Aorta (tissue), 5 donors: ENCODE measurements at places on chromosomes 3 and 15.
A peak's percentile ranks its signal among the peaks of the same experiment; 100 is the strongest.

DNA sequence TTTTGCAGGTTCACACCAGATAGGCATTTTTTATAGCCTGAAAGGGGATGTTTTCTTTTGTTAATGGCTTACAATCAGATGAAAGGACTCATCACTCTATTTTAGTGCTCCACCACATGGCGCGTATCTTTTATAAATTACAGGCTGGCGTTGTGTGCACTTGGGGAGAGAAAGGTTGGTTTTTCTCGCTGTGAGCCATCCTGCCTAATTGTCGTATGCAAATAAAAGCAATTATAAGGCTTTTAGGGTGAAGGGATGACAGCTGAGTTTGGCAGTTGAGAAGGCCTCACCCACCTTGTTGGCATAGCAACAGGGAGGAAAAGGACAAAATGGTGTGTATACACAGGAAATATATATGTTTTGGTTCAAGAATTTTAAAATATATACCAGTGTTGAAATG lies 268.0 kb downstream of the NR2F2 start:
- no peak overlapping the region for H3K27ac ChIP-seq
- no peaks in the 10 kb centered on the region for H3K36me3 ChIP-seq
- H3K4me3 ChIP-seq, result no peak overlapping the region
- H3K27me3 ChIP-seq, result no peaks in the 10 kb centered on the region
- DNase-seq, result no peak

DNA sequence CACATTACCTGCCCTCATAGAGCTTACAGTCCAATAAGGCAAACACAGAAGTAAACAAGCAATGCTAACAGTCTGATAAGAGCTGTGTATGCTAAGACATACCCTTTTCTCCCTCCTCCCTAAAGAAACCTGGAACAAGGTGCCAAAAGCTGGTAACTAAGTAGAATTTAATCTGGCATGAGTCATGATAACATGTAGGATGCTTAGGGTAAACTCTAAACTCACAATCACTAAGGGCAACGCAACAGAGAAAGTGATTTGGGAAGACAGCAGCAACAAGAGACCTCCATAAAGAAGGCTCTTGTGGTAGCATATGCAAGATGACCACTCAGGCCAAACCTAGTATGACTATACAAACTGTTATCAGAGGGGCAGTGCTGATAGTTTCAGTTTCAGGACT lies 55.5 kb downstream of the MYO1E start:
- no peaks in the 10 kb centered on the region for H3K27me3 ChIP-seq
- DNase-seq, result no peak
- peaks cover 9% of the 10 kb centered on the region for H3K4me1 ChIP-seq
- H3K36me3 ChIP-seq, result no peaks in the 10 kb centered on the region
- H3K27ac ChIP-seq, result no peak overlapping the region

DNA sequence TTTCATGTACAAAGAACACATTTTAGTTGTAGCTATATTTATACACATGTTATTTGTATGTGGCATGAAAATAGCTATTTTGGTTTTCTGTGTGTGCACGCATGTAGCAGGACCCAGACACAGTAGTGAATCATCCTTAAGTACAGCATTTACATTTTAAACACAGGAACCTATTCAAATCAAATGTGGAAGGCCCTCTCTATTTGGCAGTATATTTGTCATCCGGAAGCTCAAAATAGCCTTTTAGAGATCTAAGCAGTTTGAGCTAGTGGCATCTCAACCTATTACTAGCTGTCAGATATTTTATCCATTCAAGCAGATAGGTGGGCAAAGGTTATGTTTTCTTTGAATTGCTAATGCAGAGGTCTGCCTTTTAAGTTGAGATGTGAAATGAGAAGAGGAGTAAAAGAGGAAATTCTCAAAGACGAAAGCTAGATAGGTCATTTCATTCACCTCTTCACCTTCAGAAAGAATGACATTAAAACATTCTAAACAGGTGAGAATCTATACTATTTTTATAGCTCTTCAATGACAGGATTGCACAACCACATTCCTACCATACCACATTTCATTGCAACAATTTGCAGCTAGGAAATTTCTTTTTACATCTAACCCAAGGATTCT lies 46.3 kb upstream of the TIPARP start:
- H3K36me3 ChIP-seq, result no peaks in the 10 kb centered on the region
- no peaks in the 10 kb centered on the region for H3K27me3 ChIP-seq
- H3K4me1 ChIP-seq, result no peaks in the 10 kb centered on the region
- H3K27ac ChIP-seq, result no peak overlapping the region
- no peak for DNase-seq

DNA sequence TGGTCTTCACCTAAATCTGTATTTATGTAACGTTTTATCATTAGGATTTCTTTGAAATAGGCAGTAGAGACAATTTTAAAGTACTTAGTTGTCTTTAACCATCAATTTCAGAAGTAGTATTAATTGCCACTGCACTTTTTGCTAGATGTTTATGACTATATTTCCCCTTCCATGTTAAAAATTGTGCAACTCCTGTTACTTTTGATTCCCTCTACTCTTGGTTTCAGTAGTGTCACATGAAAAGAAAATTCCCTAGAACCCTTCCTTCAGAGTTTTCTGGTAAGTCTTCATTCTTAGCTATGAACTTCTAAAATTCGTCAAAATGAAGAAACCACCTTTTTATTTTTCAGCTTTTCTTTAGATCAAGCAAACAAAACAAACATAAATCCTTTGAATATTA lies 7.1 kb downstream of the PIAS1 start:
- no peaks in the 10 kb centered on the region for H3K27me3 ChIP-seq
- H3K4me3 ChIP-seq, result no peak overlapping the region
- no peak for DNase-seq
- no peaks in the 10 kb centered on the region for H3K4me1 ChIP-seq

- H3K27ac ChIP-seq, result no peak overlapping the region
- H3K4me3 ChIP-seq, result no peak overlapping the region
- no peak for DNase-seq
- H3K36me3 ChIP-seq, result no peaks in the 10 kb centered on the region
Measured at GRCh38 chr3:160129459-160130061, 95.7 kb upstream of the C3orf80 start.

GRCh38 chr3:57069503-57069902 lies 9.0 kb downstream of the SPATA12 start:
- H3K36me3 ChIP-seq, result no peaks in the 10 kb centered on the region
- H3K27me3 ChIP-seq, result no peaks in the 10 kb centered on the region
- no peaks in the 10 kb centered on the region for H3K4me1 ChIP-seq
- H3K27ac ChIP-seq, result no peak overlapping the region
- no peak overlapping the region for H3K4me3 ChIP-seq

DNA sequence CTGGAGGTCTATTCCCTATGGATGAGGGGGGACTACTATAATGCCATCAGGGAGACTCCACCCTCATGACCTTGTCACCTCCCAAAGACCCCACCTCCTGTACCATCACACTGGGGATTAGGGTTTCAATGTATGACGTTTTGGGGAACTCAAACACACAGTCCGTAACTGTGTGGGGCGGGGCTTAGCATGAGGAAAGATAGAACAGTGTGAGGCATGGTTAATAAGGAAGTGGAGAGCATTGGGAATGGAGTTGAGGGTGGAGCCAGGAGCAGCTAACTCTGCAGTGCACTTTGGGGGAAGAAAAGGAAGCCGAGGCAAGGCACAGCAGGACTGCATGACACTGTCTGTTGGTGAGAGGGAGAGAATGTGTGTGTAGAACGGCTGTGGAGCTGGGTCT lies 90.9 kb upstream of the AGBL1 start:
- H3K36me3 ChIP-seq, result no peaks in the 10 kb centered on the region
- H3K4me3 ChIP-seq, result no peak overlapping the region
- H3K27ac ChIP-seq, result no peak overlapping the region
- H3K4me1 ChIP-seq, result no peaks in the 10 kb centered on the region
- DNase-seq, result no peak

DNA sequence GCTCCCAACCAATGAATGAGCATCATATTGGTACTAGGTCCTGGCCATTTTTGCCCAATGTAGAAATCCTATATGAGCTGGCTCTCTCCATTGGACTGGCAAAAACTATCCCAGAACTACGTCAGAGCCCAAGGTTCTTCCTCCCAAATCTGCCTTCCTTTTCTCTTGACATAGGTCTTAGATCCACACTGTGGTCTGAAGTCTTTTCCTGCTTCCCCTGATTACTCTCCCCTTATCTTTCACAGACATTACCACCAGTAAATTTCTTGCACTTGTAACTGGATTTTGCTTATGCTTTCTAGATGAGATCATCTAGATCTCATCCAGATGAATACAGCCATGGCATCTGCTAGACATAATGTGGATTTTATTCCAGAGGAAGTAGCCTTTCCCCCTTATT lies 141.2 kb upstream of the GADL1 start:
- no peaks in the 10 kb centered on the region for H3K27me3 ChIP-seq
- H3K4me3 ChIP-seq, result no peak overlapping the region
- DNase-seq, result no peak
- no peaks in the 10 kb centered on the region for H3K36me3 ChIP-seq
- no peak overlapping the region for H3K27ac ChIP-seq

GRCh38 chr3:141735770-141736465 lies 2.2 kb upstream of the RNF7 start:
- H3K36me3 ChIP-seq, result no peaks in the 10 kb centered on the region
- H3K27me3 ChIP-seq, result no peaks in the 10 kb centered on the region
- H3K27ac ChIP-seq, result no peak overlapping the region
- no peaks in the 10 kb centered on the region for H3K4me1 ChIP-seq

- H3K27ac ChIP-seq, result no peak overlapping the region
- DNase-seq, result no peak
- H3K4me3 ChIP-seq, result no peak overlapping the region
Measured at GRCh38 chr3:19467761-19468160, 319.5 kb downstream of the KCNH8 start.

DNA sequence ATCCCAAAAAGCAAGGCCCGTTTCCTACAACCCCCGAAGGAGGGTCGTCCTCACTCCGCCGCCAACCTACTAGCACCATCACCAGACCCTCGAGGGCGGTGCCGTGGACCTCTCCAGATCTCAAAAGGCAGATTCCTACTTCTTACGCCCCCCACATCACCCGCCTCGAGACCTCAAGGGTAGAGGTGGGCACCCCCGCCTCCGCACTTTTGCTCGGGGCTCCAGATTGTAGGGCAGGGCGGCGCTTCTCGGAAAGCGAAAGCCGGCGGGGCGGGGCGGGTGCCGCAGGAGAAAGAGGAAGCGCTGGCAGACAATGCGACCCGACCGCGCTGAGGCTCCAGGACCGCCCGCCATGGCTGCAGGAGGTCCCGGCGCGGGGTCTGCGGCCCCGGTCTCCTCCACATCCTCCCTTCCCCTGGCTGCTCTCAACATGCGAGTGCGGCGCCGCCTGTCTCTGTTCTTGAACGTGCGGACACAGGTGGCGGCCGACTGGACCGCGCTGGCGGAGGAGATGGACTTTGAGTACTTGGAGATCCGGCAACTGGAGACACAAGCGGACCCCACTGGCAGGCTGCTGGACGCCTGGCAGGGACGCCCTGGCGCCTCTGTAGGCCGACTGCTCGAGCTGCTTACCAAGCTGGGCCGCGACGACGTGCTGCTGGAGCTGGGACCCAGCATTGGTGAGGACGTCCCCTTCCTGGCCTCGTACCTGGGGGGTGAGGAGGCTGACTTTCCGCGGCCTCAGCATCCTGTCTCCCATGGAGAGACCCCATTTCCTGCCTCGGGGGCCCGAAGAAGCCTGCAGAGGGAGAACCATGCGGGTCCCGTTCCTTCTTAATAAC lies at the start of gene MYD88:
Gene MYD88, plus strand, starts transcription at position 313 of the 842 bp plus-strand sequence. Its CDS starts 40 bp downstream, at position 353.
- no peaks in the 10 kb centered on the region for H3K4me1 ChIP-seq
- peaks cover 2% of the 10 kb centered on the region for H3K36me3 ChIP-seq
- H3K27ac ChIP-seq, result peak within 1 kb of the TSS; percentile 98

DNA sequence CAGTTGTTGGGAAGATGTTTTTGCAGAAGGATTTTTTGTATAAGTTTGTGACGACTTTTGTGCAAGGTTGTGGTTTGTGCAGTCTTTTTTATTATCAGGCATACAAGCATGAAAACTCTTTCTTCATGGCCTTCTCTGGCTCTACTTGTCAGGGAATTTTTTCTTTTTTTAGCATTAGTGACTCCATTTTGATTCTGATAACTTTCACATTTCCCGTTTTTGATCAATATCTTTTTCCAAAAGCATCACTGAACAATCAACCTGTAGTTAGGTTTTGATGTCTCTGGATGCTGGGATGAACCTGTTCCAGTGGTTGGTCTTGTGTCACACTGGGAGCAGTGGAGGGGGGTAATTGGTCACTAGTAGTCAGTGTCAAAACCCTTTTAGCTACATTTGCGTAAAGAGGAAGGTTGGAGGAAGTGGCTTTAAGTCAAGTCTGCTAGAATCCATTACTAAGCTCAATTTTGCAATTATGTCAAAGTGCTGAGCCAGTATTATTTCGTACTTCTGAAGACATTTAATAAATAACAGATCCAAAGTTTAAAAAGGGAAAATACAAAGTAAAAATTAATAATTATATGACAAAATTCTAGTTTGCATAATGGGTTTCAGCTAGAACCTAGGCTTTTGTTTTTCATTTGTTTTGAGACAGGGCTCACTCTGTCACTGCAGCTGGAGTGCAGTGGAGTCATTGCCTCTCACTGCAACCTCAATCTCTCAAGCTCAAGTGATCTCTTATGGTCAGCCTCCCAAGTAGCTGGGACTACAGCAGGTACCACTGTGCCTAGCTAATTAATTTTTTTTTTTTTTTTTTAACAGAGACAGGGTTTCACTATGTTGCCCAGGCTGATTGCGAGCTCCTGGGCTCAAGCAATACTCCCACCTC lies 18.8 kb upstream of the CFAP161 start:
- H3K27me3 ChIP-seq, result no peaks in the 10 kb centered on the region
- no peak overlapping the region for H3K4me3 ChIP-seq
- no peaks in the 10 kb centered on the region for H3K36me3 ChIP-seq
- H3K27ac ChIP-seq, result no peak overlapping the region
- DNase-seq, result no peak

- H3K4me1 ChIP-seq, result no peaks in the 10 kb centered on the region
- no peak overlapping the region for H3K4me3 ChIP-seq
- no peaks in the 10 kb centered on the region for H3K36me3 ChIP-seq
Measured at GRCh38 chr3:161337311-161337710, 34.0 kb downstream of the SPTSSB start.

DNA sequence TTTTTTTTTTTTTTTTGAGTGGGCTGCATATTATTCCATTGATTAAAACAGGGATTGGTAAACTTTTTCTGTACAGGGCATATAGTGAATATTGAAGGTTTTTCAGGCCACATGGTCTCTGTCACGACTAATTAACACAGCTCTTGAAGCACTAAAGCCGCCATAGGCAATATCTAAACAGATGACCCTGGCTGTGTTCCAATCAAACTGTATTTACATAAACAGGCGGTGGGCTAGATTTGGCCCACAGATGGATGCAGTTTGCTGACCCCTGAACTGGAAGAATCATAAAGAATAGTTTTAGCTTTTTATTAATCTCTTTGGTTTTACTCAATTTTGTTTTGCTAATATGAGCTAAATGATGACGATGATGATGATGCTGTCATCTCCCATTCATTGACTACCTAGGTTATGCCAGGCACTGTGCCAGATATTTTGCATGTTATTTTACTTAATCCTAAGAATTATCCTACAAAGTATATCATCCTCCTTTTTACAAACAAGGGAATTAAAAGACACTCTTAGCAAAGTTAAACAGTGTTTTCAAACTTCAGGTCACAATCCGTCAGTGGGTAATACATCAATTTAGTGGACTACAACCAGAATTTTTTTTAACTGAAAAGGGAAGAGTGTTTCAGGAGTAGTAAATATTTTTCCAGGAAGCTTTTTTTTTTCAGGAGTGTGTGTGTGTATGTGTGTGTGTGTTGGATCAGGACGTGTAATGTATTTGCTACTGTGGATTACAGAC lies 54.3 kb downstream of the LMCD1 start:
- no peaks in the 10 kb centered on the region for H3K27me3 ChIP-seq
- H3K4me3 ChIP-seq, result no peak overlapping the region
- H3K36me3 ChIP-seq, result peaks cover 13% of the 10 kb centered on the region
- peak overlapping the region; percentile 56 for H3K27ac ChIP-seq

GRCh38 chr15:74174219-74174957 lies 878 bp downstream of the ISLR start:
- H3K4me1 ChIP-seq, result no peaks in the 10 kb centered on the region
- H3K27me3 ChIP-seq, result no peaks in the 10 kb centered on the region
- peak; percentile 66 for DNase-seq
- H3K36me3 ChIP-seq, result no peaks in the 10 kb centered on the region
- no peak overlapping the region for H3K4me3 ChIP-seq
- no peak overlapping the region for H3K27ac ChIP-seq
